ENCODE measurements at places on chromosomes 2 and 18.
A peak's percentile ranks its signal among the peaks of the same experiment; 100 is the strongest.

GRCh38 chr18:48622911-48623431 is 84.1 kb downstream of the CTIF start:
- DNase-seq = no peak

DNA sequence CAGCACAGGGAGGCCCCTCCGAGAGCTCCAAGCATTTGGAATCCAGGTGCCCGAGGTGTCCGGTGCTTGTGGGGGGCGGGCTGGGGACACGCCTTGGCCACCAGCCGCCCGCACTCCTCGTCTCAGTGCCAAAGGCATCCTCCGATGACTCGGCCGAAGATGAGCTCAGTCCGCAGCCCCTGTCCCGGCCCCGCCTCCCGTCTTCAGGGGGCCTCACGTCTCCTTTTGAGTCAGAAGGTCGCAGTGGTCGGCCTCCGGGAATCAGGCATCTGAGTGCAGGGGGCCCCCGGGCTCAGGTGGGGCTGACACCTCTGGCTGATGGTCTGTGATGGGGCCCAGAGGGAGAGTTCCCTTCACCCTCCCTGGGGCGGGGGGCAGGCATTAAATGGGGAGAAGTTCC is 74.8 kb downstream of the NFATC1 start:
- DNase-seq = no peak

GRCh38 chr2:238286095-238286494 is 2.3 kb downstream of the PER2 start:
- no peak for DNase-seq

DNA sequence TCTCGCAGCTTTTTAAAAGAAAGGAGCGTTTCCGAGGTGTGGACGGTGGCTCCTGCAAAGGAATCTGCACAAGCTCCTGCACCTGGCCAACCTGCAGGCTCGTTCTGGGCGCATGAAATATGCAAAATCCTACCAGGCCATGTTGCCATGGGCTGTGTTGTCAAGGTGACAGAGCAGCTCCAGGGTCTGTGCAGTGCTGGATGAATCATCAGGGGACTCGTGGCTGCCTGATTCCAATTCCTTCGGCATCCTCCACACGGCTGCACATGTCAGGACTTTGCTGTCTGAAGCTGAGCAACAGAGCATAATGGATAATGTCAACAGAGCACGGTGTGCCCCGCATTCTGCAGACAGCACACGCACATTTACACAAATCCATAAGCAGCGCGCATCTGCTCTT is 120.5 kb downstream of the EIPR1 start:
- peak; percentile 78 for DNase-seq

- DNase-seq = no peak
Observed at GRCh38 chr2:219633276-219634065, 6.0 kb downstream of the SLC4A3 start.

- DNase-seq = no peak
Observed at GRCh38 chr2:224938651-224939182, 103.6 kb downstream of the DOCK10 start.

- DNase-seq = no peak
Observed at GRCh38 chr2:126449677-126450076, 206.3 kb upstream of the GYPC start.

DNA sequence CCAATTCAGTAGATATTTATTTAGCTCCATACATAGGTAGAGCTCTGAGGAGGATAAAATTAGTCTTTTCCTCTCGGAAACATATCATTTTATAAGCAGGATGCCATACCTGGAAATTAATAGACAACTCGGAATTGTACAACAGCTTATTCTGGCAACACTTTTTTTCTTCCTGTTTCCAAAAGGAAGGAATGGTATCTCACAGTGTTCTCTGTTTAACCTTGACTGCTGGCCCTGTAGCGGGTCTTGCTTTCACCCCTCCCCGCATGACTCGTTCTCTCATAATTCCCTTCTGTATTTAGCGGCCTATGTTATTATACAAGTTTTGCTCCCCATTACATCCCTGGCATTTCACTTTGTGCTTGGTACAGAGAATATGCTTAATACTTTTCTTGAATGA is 2.5 kb upstream of the KYNU start:
- no peak for DNase-seq

DNA sequence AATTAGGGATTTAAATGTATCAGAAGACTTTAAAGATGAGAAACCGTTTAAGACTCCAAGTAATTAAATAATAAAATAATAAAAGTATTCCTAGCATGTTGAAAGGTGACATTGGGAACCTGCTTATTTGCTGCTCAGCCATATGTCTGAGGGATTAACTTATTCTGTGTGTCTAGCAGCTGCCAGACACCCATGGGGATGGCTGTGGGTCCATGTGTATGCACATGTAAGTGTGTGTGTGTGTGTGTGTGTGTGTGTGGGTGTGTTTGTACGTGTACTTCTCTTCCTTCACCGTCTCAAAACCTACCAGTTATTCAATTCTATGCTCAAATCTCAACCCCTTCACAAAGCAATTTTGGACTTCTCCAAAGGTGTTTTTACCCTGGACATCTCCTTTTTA is 124.5 kb downstream of the SETBP1 start:
- DNase-seq = no peak

DNA sequence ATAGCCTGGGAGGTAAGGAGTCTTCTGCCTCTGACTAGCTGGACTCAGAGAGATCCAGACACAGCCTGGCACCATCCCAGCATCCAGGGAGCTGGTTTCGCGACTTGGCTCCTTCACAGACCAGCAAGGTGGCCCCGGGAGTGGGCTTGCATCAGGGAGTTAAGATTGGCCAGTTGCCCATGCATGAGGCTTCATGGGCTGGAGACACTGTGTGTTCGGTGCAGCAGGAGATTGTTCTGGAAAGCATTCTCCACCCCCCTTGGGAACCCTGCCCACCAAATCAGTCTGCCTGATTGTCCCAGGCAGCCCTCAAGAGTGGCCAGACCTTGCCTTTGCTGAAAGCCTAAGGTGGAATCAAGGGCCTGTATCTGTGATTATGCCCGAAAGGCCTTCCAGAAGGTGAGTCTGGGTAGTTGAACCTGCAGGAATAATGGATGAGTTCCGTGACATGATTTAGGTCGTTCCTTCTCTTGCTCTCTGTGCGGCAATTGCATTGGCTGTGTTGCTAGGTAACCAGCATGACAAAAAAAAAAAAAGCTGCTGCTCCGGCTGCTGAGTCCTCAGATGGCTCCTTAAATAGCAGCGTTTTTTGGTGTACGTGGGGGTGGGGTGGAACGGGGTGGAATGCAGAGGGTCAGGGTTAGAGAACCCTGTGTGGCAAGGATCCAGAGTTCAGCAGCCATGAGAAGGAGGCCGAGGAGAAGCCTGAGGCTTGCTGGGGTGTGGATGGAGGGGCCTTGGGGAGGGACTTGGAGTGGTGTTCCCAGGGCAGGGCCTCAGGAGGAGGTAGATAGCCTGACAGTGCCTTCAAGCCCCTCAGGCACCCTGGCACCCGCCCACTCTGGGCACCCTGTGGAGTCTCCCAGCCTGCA is 93.0 kb upstream of the MCFD2 start:
- DNase-seq = peak; percentile 70

DNA sequence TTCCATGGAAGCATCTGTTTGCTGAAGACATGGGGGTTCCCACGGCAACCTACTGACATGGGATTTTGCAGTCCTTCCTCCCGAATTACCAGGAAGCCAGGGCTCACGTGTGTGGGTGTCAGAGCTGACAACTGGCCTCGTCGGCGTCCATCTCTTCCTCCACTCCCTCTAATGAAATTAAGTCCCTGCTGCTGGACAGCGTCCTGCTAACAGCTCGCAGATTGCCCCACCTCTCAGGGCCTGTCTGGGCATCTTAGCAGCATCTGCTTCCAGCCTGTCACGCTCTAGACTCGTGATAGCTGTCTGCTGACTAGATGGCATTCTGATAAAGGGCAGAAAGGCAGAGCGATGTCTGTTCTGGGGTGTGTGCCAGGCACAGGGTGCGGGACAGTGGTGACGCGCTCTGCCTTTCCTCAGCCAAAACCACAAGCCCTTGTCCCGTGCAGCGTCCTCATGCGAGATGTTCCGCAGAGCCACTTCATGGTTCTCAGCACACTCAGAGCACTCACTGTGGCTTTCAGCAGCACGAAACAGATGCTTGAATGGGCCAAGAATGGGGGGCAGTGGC is 161.1 kb downstream of the ARL4C start:
- peak; percentile 84 for DNase-seq

DNA sequence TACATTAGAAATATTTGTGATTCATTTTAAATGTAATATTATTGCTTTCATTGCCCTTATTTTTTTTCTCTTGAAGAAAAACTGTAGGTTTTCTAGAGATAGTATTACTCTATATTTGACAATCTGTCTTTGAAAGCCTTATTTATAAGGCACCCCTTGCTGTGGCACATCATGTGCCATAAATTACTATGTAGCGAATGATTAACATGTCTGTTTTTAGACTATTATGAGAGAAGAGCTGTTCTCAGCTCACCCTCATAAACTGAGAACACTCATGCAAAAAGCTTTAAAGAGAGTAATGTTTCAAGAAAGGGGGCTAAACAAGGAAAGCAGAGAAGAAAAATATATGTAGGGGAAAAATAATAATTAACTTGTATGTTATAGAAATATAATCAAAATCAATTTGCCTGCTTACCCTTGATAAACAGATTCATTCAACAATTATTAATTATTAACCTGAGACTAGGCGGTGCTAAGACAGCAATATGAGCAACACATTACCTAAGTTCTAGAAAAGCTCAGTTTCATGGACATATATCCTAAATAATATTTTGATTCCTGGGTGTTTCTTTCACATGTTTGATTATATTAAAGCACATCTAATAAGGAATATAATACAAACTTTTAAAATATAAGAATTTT is 69.0 kb downstream of the RAB3GAP1 start:
- DNase-seq = no peak

DNA sequence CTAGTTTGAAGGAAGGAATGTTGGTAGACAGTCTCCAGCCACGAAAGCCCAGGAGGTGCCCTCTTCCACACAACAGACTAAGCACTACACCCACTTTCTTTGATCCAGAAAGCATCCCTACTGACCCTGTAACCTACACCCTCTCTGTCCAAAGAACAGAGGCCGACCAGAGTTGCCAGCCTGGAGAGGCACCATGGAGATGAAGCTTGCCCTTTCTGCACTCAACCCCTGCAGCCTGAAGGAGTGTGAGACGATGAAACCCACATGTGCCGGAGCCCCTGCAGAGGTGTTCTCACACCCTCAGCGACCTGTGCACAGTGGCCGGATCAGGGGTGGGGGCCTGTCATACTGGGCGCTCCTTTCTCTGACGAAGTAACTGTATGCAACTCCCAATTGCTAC is 136.3 kb downstream of the ZNF516 start:
- DNase-seq = no peak

DNA sequence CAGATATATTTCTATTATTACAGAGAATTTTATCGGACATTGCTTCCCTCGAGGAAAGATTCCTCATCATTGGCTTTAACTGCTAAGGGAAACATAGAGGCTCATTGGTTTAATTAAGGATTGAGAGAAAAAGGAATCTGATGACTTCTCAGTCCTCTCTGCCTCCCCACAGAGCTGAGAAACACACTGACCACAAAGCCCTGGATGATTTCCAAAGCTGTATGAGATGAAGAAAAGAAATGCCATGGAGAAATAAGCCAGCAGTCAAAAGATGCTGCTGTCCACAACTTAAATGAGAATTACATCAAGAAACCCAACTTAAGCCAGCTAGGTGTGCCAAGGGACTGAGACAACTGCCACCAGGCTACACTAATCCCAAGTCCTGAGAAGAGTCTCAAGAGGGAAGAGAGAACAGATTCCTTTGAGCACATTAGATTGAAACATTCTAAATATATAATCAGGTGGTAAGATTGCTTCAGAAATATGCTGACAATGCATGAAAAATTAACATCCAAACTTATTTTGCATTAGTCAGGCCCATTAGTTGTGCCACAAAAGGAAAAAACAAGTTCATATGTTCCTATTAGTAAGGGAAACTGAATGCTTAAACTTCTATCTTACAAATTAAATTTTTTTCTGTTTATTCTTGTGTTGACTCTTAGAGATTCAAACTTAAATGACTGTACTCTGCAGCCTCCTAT is 308.1 kb upstream of the CYRIA start:
- no peak for DNase-seq

GRCh38 chr2:38560092-38560491 is 42.6 kb downstream of the HNRNPLL start:
- DNase-seq = no peak

GRCh38 chr2:168717790-168718502 is 84.5 kb upstream of the NOSTRIN start:
- DNase-seq = no peak

GRCh38 chr2:236981701-236982485 is 103.8 kb upstream of the COPS8 start:
- no peak for DNase-seq

DNA sequence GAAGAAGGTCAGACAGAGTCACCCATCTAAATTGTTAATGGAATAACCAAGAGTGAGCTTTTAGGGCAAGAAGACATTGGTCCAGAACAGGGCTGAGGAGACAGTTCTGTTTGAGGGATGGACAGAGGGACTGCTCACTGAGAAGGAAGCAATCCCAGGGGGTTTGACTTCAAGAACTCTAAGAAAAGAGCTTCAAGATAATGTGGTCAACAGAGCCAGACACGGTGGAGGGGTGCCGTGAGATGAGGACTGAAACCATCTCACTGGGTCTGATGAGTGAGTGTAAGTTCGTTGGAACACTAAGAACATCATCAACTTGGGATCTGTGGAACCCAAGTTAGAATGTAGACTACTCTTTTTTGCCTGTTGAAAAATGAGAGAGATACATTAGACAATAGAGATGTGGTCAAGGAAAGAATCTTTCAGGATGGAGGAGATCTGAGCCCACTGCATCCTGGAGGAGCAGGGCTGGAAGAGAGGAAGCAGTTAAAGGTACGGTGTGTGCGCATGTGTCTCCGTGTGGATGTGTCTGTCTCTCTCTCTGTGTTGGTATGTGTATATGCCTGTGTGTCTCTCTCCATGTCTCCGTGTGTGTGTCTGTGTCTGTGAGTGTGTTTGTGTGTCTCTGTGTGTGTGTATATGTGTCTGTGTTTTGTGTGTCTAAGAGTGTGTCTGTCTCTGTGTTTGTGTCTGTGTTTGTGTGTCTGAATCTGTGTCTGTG is 172.1 kb downstream of the MYCN start:
- DNase-seq = no peak

- DNase-seq = no peak
Observed at GRCh38 chr2:112662704-112663103, 17.0 kb downstream of the SLC20A1 start.

GRCh38 chr2:106953236-106953635 is 67.3 kb upstream of the ST6GAL2 start:
- no peak for DNase-seq

DNA sequence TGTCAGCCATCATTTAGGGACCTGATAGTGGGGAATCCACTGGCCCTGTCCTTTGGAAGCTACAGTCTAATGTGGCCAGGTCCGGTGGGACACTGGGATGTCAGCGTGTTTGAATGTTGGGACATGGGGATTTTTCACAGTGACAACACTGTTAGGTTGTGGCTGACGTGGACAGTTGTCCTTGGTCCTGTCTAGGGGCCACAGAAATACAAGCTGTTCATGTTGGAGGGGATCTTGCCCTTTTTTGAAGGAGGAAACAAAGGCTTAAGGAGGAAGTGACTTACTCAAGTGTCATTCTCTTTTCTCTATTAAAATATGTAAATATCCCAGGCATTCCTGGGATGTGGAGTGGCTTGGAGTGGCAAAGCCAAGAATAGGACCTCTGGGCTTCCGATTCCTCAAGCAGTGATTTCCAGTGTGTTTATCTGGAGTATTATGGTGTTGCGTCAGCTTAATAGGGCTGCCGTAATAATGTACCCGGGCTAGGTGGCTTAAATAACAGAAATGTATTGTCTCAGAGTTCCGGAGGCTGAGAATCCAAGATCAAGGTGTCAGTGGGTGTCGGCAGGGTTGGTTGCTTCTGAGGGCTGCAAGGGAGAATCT is 8.5 kb downstream of the ACOXL start:
- DNase-seq = no peak

Data from Ammon's horn (tissue), 1 donor.